ENCODE measurements at places on chromosomes 16 and 17.

- DNase-seq: no peak
Observed at GRCh38 chr16:23863511-23864422, 28.0 kb downstream of the PRKCB start.

DNA sequence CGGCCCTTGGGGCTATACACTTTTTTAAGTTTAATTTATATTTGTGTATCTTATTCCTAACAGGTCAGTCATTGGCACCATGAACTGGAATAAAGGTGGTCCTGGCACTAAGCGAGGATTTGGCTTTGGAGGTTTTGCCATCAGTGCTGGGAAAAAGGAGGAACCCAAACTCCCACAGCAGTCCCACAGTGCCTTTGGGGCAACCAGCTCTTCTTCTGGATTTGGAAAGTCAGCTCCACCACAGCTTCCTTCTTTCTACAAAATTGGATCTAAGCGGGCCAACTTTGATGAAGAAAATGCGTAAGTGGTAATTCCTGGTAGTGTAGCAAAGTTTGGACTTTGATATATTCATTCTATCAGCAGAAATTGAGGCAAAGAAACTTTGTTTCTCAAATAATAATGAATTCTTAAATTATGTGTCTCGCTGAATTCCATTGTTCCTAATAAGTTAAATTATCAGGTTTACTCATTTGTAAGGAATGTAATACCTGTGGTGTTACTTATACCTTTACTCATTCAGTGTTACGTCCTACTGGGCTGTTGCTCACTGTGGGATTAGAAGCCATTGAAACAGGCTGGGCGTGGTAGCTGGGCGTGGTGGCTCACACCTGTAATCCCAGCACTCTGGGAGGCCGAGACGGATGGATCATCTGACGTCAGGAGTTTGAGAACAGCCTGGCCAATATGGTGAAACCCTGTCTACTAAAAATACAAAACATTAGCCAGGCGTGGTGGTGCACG is 13.2 kb downstream of the DDX42 start:
- DNase-seq: no peak

DNA sequence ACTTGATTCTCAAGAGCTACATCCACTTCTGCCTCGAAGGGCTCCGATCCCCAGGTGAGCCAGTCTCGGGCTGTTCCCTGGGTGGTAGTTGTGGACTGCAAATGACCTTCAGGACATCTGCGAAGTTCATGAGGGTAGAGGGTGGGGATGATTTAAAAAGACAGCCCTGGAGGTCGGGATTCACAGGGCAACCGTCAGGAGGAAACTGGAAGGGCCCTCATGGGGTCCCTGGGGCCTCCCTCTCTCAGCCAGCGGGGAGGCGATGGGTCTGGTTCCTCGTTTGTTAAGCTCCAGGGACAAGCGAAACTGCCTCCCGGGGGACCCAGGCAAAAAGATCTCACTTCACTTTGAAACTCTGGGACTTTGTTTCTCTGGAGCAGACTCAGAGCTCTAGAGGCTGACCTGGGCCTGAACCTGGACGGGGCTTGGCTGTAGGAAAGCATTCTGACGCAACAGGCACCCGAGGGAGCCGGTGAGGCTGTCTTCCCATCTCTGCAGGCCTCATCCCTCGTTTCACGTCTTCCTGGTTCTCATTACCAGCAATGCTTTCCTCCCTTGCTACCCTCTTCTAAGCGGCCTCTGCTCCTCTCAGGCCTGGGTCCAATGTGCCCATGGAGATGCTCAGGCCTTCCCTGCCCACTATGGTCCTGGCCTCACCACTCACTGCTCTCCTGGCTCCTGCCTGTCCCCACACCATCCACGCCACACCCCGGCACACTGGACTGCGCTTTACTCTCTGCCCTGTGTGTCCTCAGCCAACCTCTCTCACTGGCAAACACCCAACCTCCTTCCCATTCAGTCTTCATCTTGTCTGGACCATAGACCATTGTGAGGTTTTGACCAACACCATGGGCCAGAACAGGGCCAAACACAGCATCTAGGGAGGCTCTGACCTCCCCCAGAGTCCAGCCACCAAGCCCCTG is 214.2 kb upstream of the TNRC6C start:
- DNase-seq: no peak

GRCh38 chr16:51050377-51050706 is 100.7 kb downstream of the SALL1 start:
- DNase-seq: no peak

GRCh38 chr17:58995247-58995940 is 111.3 kb downstream of the TRIM37 start:
- DNase-seq: no peak

DNA sequence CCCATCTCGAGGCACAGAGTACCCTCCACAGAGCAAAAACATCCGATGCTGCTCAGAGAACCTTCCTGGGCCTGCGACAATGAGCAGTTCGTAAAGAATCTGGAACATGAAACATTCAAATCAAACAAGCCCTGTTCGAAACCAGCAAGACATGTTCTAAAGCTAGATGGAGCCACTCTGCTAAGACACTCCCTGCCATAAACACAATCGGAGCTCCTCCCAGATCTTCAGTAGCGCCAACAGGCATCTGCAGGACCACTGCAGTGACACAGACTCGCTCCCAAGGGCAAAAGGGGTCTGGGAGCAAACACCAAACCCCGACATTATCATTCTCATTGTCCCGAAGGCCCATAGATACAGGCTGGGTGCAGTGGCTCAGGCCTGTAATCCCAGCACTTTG is 108.7 kb downstream of the ZFHX3 start:
- DNase-seq: no peak

- DNase-seq: no peak
Observed at GRCh38 chr16:73228649-73229048, 180.7 kb upstream of the ZFHX3 start.

GRCh38 chr16:68454920-68455435 is 6.7 kb upstream of the SMPD3 start:
- no peak for DNase-seq

- DNase-seq: no peak
Observed at GRCh38 chr16:1494129-1494640, 1.0 kb downstream of the TELO2 start.

- DNase-seq: no peak
Observed at GRCh38 chr16:88568710-88569613, 1.2 kb upstream of the ZC3H18 start.

- DNase-seq: no peak
Observed at GRCh38 chr17:20293501-20293900, 173.8 kb downstream of the LGALS9B start.

GRCh38 chr16:56600398-56600999 is 7.9 kb upstream of the MT2A start:
- no peak for DNase-seq

GRCh38 chr17:42913981-42914617 is 13.5 kb downstream of the G6PC1 start:
- no peak for DNase-seq

DNA sequence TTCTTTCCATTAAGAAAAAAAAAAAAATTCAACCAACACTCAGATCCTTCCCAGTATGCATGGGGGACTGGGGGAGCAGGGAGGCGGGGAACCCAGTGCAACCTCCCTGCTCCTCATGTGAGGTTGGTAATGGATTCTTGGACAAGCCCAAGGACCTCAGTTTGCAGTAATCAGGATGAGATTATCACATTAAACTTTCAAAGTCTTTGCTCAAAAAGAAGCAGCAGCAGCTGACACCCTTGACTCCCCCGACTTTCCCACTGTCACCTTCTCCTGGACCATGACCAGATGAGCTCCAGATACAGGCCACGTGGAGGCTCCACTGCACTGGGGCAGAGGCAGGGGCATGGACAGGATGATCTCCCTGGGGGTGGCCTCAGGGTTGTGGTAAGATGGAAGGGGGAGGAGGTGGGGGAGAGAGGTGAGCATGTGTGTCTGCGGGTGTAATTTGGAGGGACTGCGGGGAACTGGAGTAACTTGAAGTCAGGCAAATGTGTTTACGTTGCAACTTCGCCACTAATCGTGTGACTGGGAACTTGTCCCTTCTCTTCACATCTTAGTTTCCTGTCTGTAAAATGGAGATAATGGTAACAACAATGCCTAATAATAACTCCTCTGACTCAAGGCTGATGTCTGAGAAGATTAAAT is 19.8 kb downstream of the ZNF385C start:
- DNase-seq: no peak

- DNase-seq: peak; percentile 46
Observed at GRCh38 chr17:64707050-64707591, 45.0 kb upstream of the SMURF2 start.

DNA sequence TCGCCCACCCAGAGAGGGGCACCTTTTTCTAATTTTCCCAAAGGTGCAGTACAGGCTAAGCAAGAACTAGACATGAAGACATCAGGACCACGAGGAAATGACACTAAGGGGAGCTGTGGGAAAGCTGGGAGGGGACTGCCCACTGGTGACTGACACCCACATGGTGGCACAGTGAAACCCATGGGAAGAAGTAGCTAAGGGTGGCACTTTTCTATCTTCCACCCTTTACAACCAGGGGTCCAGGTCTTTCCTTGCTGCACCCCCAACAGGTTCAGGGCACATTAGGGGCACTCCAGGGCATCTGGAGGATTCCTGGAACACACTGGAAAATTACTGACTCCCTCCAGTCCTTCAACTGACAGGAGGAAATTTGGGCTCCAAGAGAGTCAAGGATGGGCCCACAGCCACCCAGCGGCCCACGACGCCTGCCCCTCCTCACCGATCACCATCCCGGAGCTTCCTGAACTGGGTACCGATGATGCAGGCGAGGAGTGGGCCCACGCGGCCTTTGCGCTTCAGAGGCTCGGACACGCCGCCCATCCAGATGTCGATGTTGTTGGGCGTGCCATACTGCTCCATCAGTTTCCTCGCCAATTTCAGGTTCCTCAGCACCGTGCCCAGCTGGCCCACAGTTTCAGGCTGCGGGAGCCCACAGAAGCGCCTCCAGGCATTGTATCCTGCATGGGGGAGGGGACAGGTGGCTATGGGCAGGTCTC is 9.4 kb downstream of the MPO start:
- DNase-seq: no peak

All from eye (tissue), 1 donor.